H7 (cell line): ENCODE measurements at places on chromosomes 2 and 18.
A peak's percentile ranks its signal among the peaks of the same experiment; 100 is the strongest.

- DNase-seq = peak; percentile 63
Measured at GRCh38 chr2:46461011-46461674, 18.2 kb upstream of the TMEM247 start.

DNA sequence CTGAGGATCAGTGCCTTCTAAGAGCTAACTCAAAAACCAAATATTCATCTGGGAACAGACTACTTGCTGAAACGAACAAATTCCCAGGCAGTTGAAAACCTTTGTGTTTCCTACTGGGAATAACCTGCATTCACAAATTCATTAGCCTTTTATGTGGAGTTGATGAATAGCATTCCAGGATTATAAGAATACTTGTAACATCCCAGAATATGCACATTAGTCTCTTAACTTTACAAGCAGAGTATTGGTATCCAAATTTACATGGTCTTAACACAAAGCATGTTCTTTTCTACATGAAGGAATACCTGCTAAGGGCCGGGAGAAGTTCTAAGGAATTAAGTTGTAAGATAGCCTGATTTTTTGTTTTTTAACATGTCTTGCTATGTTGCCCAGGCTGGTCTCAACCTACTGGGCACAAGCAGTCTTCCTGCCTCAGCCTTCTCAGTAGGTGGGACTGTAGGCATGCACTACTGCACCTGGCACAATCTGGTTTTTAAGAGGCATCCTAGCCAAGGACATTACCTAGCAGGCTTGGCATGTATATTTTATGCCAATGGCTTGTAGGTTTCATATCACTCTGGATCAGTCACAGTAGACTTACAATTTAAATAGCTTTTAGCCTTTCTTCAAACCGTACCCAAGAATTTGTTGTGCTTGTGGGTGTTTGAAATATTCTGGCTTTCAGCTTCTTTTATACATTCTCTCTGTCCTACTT is 50.7 kb downstream of the MGAT5 start:
- DNase-seq = no peak

DNA sequence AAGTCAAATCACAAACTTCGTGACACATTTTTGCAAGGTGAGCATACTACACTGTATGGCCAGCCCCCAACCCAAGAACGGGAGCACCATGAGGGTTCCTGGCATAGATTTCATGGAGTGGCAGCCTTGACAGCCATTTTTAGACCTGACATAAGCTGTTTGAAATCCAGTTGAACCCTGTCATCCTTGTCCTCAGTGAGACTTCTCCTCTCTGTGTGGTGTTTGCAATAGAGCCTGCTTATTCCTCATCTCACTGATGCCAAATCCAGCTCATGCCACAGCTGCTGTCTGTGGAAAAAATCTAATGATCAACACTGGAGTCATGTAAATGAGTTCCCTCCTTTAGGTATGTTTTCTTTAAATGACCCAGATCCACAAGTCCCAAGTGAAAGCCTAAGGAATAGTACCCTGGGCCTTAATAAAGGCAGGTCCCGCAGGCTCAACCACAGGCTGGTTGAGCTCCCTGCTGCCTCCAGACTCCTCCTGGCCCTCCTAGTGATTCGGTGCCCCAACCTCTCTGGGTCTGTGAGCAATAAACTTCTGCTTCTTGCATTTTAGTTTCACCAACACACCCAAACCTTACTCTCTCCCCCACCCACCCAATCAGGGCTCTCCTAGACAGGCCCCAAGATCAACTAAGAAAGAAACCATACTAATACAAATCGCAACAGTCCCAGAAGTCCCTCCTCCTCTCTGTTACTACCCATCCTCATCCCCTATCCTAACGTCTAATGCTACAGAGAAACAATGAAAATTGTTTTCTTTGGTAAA is 8.4 kb upstream of the CREG2 start:
- DNase-seq = no peak

DNA sequence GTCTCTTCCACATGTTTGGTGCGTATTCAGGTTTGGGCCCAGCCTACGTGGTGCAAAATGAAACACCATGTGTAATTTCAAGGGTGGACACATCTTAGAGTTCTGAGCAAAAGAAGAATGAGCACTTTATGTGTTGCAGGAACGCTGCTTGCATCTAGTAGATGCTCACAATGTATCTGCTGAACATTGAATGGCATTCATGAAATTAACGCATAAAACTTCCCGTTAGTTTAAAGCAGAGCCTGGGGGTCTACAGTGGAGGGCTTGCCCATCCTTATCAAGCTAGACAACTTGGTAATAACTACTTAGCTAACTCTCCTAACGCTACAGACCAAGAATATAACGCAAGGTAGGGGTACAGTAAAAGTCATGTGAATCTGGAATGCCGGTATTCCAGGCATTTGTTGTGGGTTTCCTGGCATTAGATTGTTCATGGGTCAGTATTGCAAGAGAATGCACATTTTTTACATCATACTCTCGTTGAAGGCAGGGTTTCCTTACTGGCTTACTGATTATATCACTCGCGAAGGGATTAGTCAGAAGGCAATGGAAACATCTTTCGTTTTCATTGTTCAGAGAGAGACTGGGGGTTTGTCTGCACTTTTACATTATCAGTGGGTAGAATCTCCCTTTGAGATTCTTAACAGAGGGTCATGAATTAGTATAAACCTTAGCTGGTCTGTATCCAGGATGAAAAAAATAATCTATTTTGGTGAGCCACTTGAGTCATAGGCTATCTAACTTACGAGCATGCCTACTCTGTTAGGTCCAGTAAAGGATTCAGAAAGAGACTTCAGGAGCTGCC is 229.5 kb upstream of the EPAS1 start:
- no peak for DNase-seq
